Fibroblast of lung (primary cell): ENCODE measurements at places on chromosomes 5 and 9. TPM values are rescaled to one million over a fixed set of nuclear protein-coding genes. Genes with fewer than 3 reads are reported as not detected.

PCDHA5 gene
- total RNA-seq, result 0.33 TPM in 1 of 2 replicates, not detected in the other

FGF10 gene
- 110 and 154 TPM in 2 replicates for total RNA-seq

ADGRD2 gene
- total RNA-seq, result not detected in 2 replicates

PCDHB9 gene
- 0.26 and 0.99 TPM in 2 replicates for total RNA-seq

FOXD4L3 gene
- under 0.01 TPM in 1 of 2 replicates, not detected in the other for total RNA-seq

IPO11 gene
- total RNA-seq, result 23.6 and 28.2 TPM in 2 replicates

WDR38 gene
- not detected in 2 replicates for total RNA-seq

CDH6 gene
- total RNA-seq, result 9.8 and 10.4 TPM in 2 replicates

EXD3 gene
- 7.4 and 13.0 TPM in 2 replicates for total RNA-seq

FAXDC2 gene
- total RNA-seq, result 11.3 and 20.6 TPM in 2 replicates

RORB gene
- total RNA-seq, result 2.1 and 4.3 TPM in 2 replicates

TEX48 gene
- not detected in 2 replicates for total RNA-seq

PAX5 gene
- not detected in 2 replicates for total RNA-seq

STPG3 gene
- not detected in 2 replicates for total RNA-seq

STARD4 gene
- total RNA-seq, result 88.6 and 154 TPM in 2 replicates

GPX3 gene
- total RNA-seq, result 126 and 182 TPM in 2 replicates

IL3 gene
- not detected in 2 replicates for total RNA-seq

IRX2 gene
- total RNA-seq, result 0.26 and 0.33 TPM in 2 replicates

F2RL1 gene
- 20.8 and 25.1 TPM in 2 replicates for total RNA-seq

CYSRT1 gene
- total RNA-seq, result 0.51 and 0.66 TPM in 2 replicates

SAXO1 gene
- under 0.01 and 0.17 TPM in 2 replicates for total RNA-seq

GRXCR2 gene
- total RNA-seq, result not detected in 2 replicates

EIF4EBP3 gene
- 1.8 and 2.3 TPM in 2 replicates for total RNA-seq

SH2D3C gene
- total RNA-seq, result 0.26 TPM in 1 of 2 replicates, not detected in the other

CFAP90 gene
- total RNA-seq, result 0.26 TPM in 1 of 2 replicates, not detected in the other

NKD2 gene
- total RNA-seq, result under 0.01 and 0.26 TPM in 2 replicates

CDC37L1 gene
- 15.4 and 16.7 TPM in 2 replicates for total RNA-seq

PCDHA7 gene
- 0.26 and 2.1 TPM in 2 replicates for total RNA-seq

PHF24 gene
- total RNA-seq, result under 0.01 and 0.17 TPM in 2 replicates

SNCAIP gene
- 4.1 and 5.1 TPM in 2 replicates for total RNA-seq

SOX30 gene
- total RNA-seq, result under 0.01 TPM in 1 of 2 replicates, not detected in the other

PCDHGA5 gene
- total RNA-seq, result 1.5 and 2.6 TPM in 2 replicates

BARHL1 gene
- not detected in 2 replicates for total RNA-seq

SLC2A6 gene
- total RNA-seq, result 5.6 and 9.1 TPM in 2 replicates

ZDHHC11 gene
- 2.5 and 2.6 TPM in 2 replicates for total RNA-seq

PCDHB1 gene
- total RNA-seq, result not detected in 2 replicates

TAF11L3 gene
- not detected in 2 replicates for total RNA-seq

SMIM33 gene
- total RNA-seq, result not detected in 2 replicates

CDH18 gene
- total RNA-seq, result 0.33 TPM in 1 of 2 replicates, not detected in the other

FBXW2 gene
- 32.1 and 33.5 TPM in 2 replicates for total RNA-seq

COL27A1 gene
- total RNA-seq, result 3.6 and 5.4 TPM in 2 replicates

VAV2 gene
- total RNA-seq, result 15.2 and 17.7 TPM in 2 replicates

LCN12 gene
- 0.17 TPM in 1 of 2 replicates, not detected in the other for total RNA-seq

MAPK9 gene
- total RNA-seq, result 24.7 and 27.6 TPM in 2 replicates

POU5F2 gene
- 0.51 and 0.66 TPM in 2 replicates for total RNA-seq

SYNPO gene
- 5.6 and 6.6 TPM in 2 replicates for total RNA-seq

NR3C1 gene
- total RNA-seq, result 101 and 126 TPM in 2 replicates

NMUR2 gene
- not detected in 2 replicates for total RNA-seq
